ENCODE measurements at places on chromosomes 6 and 20. TPM values are rescaled to one million over a fixed set of nuclear protein-coding genes. Genes with fewer than 3 reads are reported as not detected.

Gene EPB41L2
- total RNA-seq = 99.6 TPM

Gene BMP7
- 1.5 TPM for total RNA-seq

Gene PDE7B
- 13.2 TPM for total RNA-seq

Gene CLPSL2
- not detected for total RNA-seq

Gene RSPH9
- not detected for total RNA-seq

Gene ERVFRD-1
- total RNA-seq = not detected

Gene ARHGAP18
- total RNA-seq = 37.0 TPM

Gene PRKN
- 23.8 TPM for total RNA-seq

Gene BTN1A1
- not detected for total RNA-seq

Gene CCHCR1
- 11.1 TPM for total RNA-seq

Gene TNFRSF6B
- 98.9 TPM for total RNA-seq

DNA sequence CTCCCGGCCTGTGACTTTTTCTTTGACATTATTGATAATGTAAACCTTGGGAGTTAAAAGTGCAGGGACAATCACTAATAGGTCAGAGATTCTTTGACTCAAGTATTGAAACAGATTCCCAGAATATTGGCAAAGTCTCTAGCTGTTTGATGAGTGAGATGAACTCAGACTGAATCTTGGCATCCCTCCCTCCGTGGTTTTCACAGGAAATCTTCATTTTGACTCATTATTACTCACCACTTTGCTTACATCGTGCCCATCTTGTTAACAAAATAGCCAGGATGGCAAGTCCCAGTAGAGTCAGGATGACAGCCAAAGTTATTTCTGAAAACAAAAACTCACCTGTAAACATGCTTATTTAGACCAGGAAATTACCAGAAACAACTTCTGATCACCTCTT is 2.0 kb downstream of the TSBP1 start:
- H3K4me1 ChIP-seq = no peaks in the 10 kb centered on the region
- no peak overlapping the region for H3K27ac ChIP-seq
- no peaks in the 10 kb centered on the region for H3K36me3 ChIP-seq
- no peak overlapping the region for H3K4me3 ChIP-seq
- DNase-seq = no peak
- H3K27me3 ChIP-seq = no peaks in the 10 kb centered on the region

DNA sequence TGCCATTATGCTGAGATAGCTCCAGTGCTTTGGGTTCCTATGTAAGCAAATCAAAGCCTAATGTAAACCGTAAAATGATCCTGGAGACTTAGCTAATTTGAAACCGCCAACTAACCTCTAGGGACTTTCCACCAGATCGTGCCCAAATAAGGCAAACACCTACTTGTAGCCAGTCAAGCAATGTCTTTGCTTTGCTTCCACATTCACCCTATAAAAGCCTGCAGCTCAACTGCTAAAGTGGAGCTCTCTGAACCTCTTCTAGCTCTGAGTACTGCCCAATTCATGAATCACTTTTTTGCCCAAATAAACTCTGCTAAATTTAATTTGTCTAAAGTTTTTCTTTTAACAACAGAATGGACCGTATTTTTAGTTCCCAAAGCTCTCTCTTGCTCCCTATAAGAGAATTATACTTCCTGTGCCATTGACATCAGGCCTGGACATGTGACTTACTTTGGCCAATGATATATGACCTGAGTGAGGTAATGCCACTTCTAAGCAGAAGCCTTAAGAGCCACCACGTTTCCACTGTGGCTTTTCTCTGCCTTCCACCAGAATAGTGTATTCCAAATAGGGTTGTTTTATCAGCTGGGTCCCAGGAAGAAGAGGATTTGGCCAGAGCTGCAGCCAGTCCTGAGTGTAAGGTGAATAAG is 34.8 kb upstream of the PSMF1 start:
- no peak overlapping the region for H3K27ac ChIP-seq
- DNase-seq = no peak
- no peaks in the 10 kb centered on the region for H3K4me1 ChIP-seq
- H3K36me3 ChIP-seq = no peaks in the 10 kb centered on the region
- no peak overlapping the region for H3K4me3 ChIP-seq
- H3K27me3 ChIP-seq = no peaks in the 10 kb centered on the region

DNA sequence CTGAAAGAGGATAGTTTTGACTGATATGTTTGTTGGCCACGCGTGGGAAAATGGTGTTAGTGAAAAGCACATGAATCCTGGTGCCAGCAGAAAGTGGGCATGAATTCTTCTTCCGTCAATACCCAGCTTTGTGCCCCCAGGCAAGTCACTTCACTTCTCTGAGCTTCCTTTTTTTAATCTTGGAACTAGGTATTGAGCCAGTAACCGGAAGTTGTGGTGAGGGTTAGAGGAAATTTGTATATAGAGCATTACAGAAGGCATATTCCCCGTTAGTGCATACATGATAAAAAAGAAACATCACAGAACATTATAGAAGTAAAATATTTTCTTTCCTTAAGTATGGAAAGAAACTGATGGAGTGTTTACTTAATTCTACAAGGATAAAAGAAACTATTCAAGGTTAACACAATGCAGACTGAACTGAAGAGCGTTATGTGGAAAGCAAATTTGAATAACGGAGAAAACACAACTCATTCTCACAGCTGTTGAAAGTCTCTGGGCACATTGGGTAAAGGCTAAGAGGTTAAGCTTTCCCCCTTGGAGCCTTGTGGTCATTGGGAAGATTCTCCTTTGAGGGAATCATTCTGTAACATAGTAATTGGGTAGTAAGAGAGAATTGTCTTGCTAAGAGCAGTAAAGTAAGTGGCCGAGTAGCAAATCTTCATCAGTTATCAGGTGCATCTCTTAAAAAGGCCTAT is 223.1 kb downstream of the BCAS1 start:
- no peak overlapping the region for H3K27ac ChIP-seq
- no peaks in the 10 kb centered on the region for H3K27me3 ChIP-seq

GRCh38 chr6:54730767-54731630 is 115.6 kb upstream of the FAM83B start:
- no peaks in the 10 kb centered on the region for H3K4me1 ChIP-seq
- DNase-seq = no peak
- H3K27me3 ChIP-seq = no peaks in the 10 kb centered on the region
- no peaks in the 10 kb centered on the region for H3K36me3 ChIP-seq

GRCh38 chr6:68054756-68055155 is 580.3 kb upstream of the ADGRB3 start:
- H3K27ac ChIP-seq = no peak overlapping the region
- no peak overlapping the region for H3K4me3 ChIP-seq
- H3K4me1 ChIP-seq = no peaks in the 10 kb centered on the region

DNA sequence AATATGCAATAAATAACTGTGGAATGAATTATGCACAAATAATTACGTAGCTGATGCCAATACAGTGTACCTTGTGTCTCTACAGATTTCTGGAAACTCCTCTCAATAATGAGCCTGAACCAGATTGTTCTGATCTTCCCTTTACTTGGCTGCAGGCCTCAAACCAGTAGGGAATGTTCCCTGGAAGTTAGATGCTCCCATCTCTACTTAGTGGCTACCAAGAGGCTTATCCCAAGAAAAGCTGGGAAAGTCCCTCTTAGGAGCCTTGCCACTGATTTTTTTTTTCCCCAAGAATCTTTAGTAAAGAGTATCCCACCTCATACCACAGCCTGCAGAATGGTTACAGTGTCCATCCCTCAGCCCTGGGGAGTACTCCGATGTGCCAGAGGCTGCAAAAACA is 702.1 kb downstream of the RFPL4B start:
- H3K4me3 ChIP-seq = no peak overlapping the region
- no peak overlapping the region for H3K27ac ChIP-seq
- H3K27me3 ChIP-seq = no peaks in the 10 kb centered on the region
- H3K36me3 ChIP-seq = no peaks in the 10 kb centered on the region

- no peaks in the 10 kb centered on the region for H3K36me3 ChIP-seq
- no peak for DNase-seq
- no peak overlapping the region for H3K4me3 ChIP-seq
- no peaks in the 10 kb centered on the region for H3K4me1 ChIP-seq
- H3K27me3 ChIP-seq = no peaks in the 10 kb centered on the region
- no peak overlapping the region for H3K27ac ChIP-seq
Observed at GRCh38 chr6:24761193-24761835, 13.4 kb upstream of the GMNN start.

- DNase-seq = no peak
- H3K27ac ChIP-seq = no peak overlapping the region
- no peaks in the 10 kb centered on the region for H3K36me3 ChIP-seq
- H3K4me1 ChIP-seq = no peaks in the 10 kb centered on the region
- H3K27me3 ChIP-seq = no peaks in the 10 kb centered on the region
- H3K4me3 ChIP-seq = no peak overlapping the region
Observed at GRCh38 chr6:54140811-54141210, 29.6 kb downstream of the MLIP start.

DNA sequence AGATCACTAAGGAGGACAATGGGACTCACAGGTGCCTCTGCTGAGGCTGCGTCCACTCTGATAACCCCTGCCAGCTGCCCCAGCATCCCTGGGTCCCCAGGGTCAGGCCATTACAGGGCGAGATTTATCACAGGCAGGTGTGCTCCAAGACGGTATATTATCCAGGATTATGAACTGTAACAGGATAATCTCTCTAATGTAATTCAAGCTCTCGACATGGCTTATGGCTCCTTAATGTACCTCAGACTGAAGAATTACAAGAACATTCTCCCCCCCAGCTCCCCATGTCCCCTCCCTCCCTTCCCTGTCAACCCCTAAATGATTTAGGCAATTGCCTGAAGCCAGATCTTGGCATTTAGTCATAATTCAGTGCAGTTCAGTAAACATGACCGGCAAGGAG is 86.8 kb downstream of the NCR2 start:
- H3K27me3 ChIP-seq = no peaks in the 10 kb centered on the region
- H3K4me3 ChIP-seq = no peak overlapping the region
- peaks cover 7% of the 10 kb centered on the region for H3K4me1 ChIP-seq
- H3K36me3 ChIP-seq = no peaks in the 10 kb centered on the region

GRCh38 chr6:160160929-160161646 is 39.5 kb downstream of the SLC22A1 start:
- H3K36me3 ChIP-seq = no peaks in the 10 kb centered on the region
- H3K4me1 ChIP-seq = peaks cover 12% of the 10 kb centered on the region
- no peak for DNase-seq
- H3K27ac ChIP-seq = no peak overlapping the region

GRCh38 chr6:128487055-128487454 is 33.3 kb downstream of the PTPRK start:
- no peaks in the 10 kb centered on the region for H3K36me3 ChIP-seq
- no peak for DNase-seq
- no peak overlapping the region for H3K4me3 ChIP-seq
- H3K27ac ChIP-seq = no peak overlapping the region
- H3K4me1 ChIP-seq = peaks cover 1% of the 10 kb centered on the region
- H3K27me3 ChIP-seq = no peaks in the 10 kb centered on the region

- no peak for DNase-seq
- peaks cover 31% of the 10 kb centered on the region for H3K4me1 ChIP-seq
- H3K27ac ChIP-seq = peak overlapping the region; percentile 100
- H3K27me3 ChIP-seq = no peaks in the 10 kb centered on the region
Observed at GRCh38 chr20:45407067-45407745, 883 bp upstream of the DBNDD2 start.

GRCh38 chr6:85460921-85461797 is 11.3 kb downstream of the NT5E start:
- H3K27ac ChIP-seq = peak overlapping the region; percentile 88
- no peaks in the 10 kb centered on the region for H3K27me3 ChIP-seq
- H3K36me3 ChIP-seq = no peaks in the 10 kb centered on the region
- H3K4me1 ChIP-seq = peaks cover 91% of the 10 kb centered on the region
- DNase-seq = no peak
- H3K4me3 ChIP-seq = no peak overlapping the region

- H3K27ac ChIP-seq = no peak overlapping the region
- DNase-seq = no peak
- H3K36me3 ChIP-seq = peaks cover 10% of the 10 kb centered on the region
Observed at GRCh38 chr20:33702861-33703260, 16.7 kb upstream of the E2F1 start.

GRCh38 chr6:169051371-169051770 is 202.3 kb downstream of the THBS2 start:
- no peaks in the 10 kb centered on the region for H3K27me3 ChIP-seq
- H3K36me3 ChIP-seq = no peaks in the 10 kb centered on the region
- peaks cover 6% of the 10 kb centered on the region for H3K4me1 ChIP-seq
- no peak overlapping the region for H3K4me3 ChIP-seq

DNA sequence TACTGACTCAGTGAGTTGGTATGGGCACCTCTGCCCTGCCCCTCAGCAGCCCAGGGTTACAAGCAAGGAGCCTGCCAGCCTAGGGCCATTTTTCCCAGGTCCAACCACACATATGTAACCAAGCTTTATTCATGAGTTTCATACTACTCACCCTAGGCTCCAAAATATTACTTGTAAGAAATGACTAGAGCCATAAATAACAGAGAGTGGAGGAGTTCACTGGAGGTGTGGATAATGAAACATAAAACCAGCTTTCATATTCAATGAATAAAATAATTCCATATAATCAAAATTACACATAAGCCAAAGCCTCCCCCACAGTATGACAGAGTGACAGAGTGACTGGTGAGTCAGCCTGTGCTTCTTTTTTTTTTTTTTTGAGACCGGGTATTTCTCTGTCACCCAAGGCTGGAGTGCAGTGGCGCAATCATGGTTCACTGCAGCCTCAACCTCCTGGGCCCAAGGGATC is 229.8 kb upstream of the SASH1 start:
- no peak for DNase-seq
- H3K4me1 ChIP-seq = no peaks in the 10 kb centered on the region
- no peak overlapping the region for H3K27ac ChIP-seq

GRCh38 chr20:63967330-63968135 is 2.2 kb downstream of the ZNF512B start:
- H3K27ac ChIP-seq = no peak overlapping the region
- H3K27me3 ChIP-seq = no peaks in the 10 kb centered on the region
- DNase-seq = no peak
- H3K4me3 ChIP-seq = no peak overlapping the region
- peaks cover 16% of the 10 kb centered on the region for H3K4me1 ChIP-seq

- no peak for DNase-seq
- H3K36me3 ChIP-seq = no peaks in the 10 kb centered on the region
- no peaks in the 10 kb centered on the region for H3K4me1 ChIP-seq
- H3K27me3 ChIP-seq = no peaks in the 10 kb centered on the region
- H3K27ac ChIP-seq = no peak overlapping the region
- no peak overlapping the region for H3K4me3 ChIP-seq
Observed at GRCh38 chr6:102820098-102820497, 1426.6 kb downstream of the GRIK2 start.
